NCI-H774 (cell line): ENCODE measurements at places on chromosomes 1 and 21.

- DNase-seq: no peak
Measured at GRCh38 chr1:206753141-206753540, 17.4 kb upstream of the IL19 start.

- DNase-seq: no peak
Measured at GRCh38 chr1:3657096-3657475, 4.8 kb downstream of the TP73 start.

- peak; percentile 14 for DNase-seq
Measured at GRCh38 chr1:173255214-173255813, 48.2 kb upstream of the TNFSF4 start.

DNA sequence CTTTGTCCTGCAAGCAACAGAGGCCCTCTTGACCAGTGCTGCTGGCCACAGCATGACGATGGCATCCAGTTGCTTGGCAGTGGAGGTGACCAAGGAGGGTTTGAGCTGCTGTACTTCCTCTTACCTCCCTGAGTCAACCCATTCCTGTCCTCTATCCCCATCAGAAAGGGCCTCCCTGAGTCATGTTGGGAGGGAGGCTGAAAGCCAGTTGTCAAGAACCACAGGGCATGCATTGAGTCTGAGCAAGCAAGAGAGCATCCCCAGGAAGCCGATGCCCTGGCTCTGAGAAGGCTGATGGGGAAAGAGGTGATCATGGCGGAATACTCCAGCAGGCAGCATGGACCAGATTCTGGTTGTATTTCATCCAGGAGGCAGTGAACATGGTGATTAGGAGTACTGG lies 69.6 kb downstream of the LACTBL1 start:
- no peak for DNase-seq

- no peak for DNase-seq
Measured at GRCh38 chr1:228009828-228010775, 3.3 kb downstream of the WNT3A start.

GRCh38 chr1:181104042-181104789 lies 15.7 kb downstream of the IER5 start:
- no peak for DNase-seq

DNA sequence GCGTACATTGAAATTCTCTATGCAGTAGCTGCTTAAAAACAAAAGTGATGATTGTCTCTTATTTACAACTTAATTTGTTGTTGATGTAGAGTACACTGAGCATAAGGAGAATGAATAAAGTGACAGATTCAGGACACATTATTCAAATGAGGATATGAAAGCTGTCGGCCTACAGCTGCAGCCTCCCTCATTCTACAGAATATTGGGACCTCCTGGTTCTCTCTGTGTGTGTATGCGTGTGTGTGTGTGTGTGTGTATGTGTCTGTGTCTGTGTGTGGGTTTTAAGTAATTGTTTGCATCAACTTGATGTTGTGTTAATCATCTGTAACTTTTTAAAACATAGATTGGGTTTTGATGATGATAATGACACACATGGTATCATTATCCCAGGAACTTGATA lies 17.9 kb downstream of the PROX1 start:
- no peak for DNase-seq

- DNase-seq: peak; percentile 53
Measured at GRCh38 chr1:232059726-232060374, 433.3 kb downstream of the DISC1 start.

GRCh38 chr1:102071451-102071850 lies 74.7 kb upstream of the OLFM3 start:
- DNase-seq: no peak

GRCh38 chr1:87126886-87127505 lies 201.7 kb upstream of the LMO4 start:
- no peak for DNase-seq

DNA sequence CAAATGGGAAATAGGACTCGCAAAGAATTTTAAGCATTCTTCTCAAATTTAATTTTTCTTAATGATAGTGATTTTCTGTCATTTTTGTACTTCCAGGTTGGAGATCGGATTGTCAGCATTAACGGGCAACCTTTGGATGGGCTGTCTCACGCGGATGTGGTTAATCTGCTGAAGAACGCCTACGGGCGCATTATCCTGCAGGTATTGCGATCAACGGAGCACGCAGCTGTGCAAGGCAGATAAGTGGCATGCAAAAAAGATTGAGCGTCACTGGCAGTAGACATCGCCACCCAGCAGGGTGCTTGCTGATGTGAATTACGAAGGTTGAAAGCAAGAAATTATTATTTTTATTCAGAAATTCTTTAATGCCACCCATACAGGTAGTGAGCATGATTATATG lies 65.9 kb upstream of the L1TD1 start:
- DNase-seq: no peak

- no peak for DNase-seq
Measured at GRCh38 chr1:211548321-211549091, 30.5 kb downstream of the SLC30A1 start.

- DNase-seq: peak; percentile 43
Measured at GRCh38 chr1:147072482-147073432, 99.5 kb downstream of the PRKAB2 start.

DNA sequence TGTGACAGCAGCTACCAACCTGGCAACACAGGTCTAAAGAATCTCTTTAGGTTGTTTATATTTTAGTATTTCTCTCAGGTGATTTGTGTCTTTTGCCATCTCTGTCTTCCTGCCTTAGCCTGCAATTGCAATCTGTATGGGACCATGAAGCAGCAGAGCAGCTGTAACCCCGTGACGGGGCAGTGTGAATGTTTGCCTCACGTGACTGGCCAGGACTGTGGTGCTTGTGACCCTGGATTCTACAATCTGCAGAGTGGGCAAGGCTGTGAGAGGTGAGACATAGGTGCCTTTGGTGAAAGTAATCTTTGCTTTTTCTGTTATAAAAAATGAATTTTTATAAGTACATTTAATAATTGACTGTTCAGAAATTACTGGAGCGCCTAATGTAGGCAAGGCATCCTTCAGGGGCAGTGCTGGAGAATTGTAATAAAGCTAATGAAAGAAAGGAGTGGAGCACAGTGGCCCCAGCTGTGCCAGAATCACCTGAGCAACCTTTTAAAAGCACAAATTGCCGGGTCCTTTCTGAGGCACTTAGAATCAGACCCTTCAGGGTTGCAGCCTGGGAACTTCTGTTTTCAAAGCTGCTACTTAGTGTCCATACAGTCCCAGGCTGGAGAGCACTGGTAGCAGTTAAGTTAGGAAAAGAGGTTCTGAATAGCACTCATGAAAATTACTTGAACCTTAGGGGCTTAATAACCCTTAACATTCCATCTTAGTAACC lies 60.6 kb upstream of the LAMC2 start:
- DNase-seq: no peak

DNA sequence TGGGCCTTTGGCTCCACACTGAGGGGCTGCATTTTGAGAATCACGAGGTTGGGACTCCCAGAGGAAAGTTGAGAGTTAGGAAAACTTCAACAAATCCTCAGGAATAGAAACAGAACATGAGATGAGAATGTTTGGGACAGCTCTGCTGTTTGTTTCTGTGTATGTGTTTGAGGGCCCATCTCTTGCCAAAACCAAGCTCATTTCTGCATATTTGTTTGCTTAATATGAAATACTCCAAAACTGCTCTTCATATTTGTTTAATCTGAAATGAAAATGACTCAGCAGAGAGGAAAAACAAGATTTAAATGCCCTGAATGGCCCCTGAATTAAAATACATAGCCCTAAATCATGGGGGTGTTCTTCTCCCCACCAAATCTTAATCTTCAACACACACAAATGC lies 78.1 kb downstream of the DDR2 start:
- DNase-seq: no peak

GRCh38 chr1:112255080-112255479 lies 140.9 kb upstream of the CTTNBP2NL start:
- DNase-seq: no peak

- DNase-seq: no peak
Measured at GRCh38 chr1:4179914-4180735, 280.1 kb upstream of the C1orf174 start.

GRCh38 chr1:175865041-175865766 lies 121.8 kb upstream of the TNR start:
- DNase-seq: no peak

DNA sequence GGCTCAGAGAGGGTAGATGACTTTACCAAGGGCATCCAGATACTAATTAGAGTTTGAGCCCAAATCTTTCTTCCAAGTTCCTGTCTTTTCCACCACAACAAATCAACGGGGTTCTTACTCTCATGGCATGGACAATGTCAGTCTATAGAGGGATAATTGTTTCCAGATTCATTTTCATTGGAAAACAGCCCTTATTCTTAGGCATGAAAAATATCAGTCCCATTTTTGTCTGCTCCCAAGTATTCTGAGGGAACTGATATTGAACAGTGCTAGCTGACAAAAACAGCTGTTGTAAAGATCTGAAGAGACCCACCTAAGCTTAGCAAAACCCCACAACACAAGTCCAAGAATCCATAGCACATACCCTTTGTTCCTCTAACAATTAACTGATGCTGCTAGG lies 349.1 kb upstream of the BEND5 start:
- no peak for DNase-seq

DNA sequence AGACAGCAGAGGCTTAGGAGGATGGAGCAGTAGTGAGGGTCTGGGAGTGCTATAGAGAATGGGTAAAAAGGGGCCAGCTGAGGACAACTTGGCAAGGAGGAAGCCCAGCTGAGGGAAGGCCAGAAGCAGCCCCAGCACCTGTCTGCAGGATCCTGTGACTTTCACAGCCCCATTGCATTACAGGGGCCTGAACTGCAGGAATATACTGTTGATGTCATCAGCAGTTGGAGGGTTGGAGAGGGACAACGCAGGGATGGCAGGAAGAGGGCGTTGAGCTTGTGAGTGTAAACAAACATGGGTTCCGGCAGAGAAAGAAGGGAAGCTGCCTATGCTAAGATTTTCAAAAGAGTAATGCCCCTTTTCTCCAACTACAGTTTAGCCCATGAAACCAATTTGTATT lies 628.5 kb downstream of the SMYD3 start:
- no peak for DNase-seq

GRCh38 chr1:204456826-204457442 lies 37.7 kb downstream of the PIK3C2B start:
- no peak for DNase-seq

GRCh38 chr1:219126377-219126776 lies 47.3 kb upstream of the LYPLAL1 start:
- DNase-seq: no peak

DNA sequence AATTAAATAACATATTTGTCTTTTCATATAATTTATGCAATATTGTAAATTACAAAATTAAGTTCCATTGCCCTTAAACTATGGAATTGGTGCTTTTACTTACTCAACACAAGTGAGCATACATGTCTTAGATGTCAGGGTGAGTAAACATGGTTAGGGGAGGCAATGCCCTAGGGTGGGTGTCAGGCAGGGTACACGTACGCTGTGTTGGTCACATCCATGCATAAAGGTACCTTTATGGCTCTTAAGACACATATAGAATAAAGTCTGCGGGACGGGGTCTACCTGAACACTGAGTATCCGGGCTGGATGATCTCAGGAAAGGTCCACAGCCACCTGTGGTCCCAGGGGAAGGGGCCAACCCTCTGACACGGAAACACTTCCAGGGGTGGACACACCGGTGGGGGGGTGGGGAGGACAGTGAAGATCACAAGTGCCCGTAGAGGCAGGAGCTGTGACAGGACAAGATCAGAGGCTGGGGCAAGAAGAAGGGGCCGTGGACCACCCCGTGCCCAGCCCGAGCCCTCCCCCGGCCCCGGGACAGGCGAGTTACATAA lies 720 bp downstream of the LIN9 start:
- DNase-seq: peak; percentile 38

- DNase-seq: no peak
Measured at GRCh38 chr1:20058531-20058930, 11.5 kb upstream of the PLA2G5 start.

DNA sequence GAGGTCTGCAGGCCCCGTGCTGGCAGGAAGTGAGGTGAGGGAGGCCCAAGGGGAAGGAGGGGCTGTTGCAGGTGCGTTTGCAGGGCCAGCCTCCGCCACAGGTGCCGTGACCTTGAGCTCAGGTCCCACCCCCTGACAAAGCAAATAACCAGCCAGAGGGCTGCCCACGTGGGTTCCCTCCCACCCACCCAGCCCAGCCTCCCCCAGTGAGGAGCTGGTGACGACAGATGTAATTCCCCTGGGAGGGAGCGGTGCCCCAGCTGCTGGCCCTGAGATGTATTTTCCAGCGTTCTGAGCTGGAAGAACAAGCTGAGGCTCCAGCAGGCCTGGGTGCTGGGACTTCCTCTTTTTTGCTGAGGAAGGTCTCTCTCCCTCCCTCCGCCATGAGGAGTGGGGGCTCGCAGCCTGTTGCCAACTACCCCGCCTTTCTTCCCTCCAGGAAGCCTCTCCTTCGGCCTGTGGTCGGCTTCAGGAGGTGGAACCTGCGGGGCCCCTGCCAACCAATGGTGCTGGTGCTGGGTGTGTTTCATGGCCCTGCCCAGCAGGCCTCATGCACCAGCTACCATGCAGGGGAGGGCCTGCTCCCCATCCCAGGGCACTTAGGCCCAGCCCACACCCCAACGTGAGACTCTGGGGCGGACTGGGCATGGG lies 153.2 kb downstream of the PRDM16 start:
- DNase-seq: peak; percentile 52

- DNase-seq: peak; percentile 43
Measured at GRCh38 chr1:24930260-24931145, at the start of gene RUNX3. TSS of gene RUNX3 (minus strand) at chr1:24930276. CDS start at chr1:24929868, 408 bp downstream.

DNA sequence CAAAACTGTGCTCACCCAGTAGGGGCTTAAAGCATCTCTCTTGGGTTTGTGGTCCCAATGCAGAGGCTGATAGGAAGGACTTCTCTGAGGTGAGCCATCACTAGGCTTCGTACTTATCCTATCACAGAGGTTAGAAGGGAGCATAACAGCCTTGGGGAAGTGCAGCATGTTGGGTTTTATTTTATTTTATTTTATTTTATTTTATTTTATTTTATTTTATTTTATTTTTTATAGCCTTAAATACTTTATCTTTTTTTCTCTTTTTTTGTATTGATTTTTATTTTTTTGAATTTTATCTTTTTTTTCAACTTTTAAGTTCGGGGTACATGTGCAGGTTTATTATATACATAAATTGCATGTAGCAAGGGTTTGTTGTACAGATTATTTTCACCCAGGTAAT lies 48.9 kb upstream of the LPGAT1 start:
- no peak for DNase-seq

GRCh38 chr1:56202796-56203492 lies 376.4 kb downstream of the PLPP3 start:
- no peak for DNase-seq

- no peak for DNase-seq
Measured at GRCh38 chr1:234675572-234675971, 65.6 kb upstream of the IRF2BP2 start.

GRCh38 chr1:32953495-32953894 lies 11.1 kb downstream of the RNF19B start:
- DNase-seq: no peak

DNA sequence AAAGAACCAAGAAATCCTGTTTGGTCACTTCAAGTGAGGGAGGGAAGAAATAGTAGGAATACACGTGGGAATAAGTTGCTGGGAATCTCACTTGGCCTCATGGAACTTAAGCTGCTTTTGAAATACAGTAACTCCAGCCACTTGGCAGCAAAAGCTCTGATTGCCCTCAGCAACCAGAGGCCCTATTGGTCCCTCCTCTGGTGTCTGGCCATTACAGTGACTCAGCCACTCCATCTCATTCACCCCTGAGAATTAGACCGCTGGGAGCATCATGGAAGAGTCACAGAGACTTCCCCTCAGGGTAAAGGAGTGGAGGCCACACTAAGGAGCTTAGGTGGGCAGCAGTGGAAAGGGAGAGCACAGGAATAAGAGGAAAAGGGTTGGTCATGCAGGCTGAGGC lies 99.6 kb downstream of the ELAVL4 start:
- DNase-seq: no peak

- no peak for DNase-seq
Measured at GRCh38 chr21:42542596-42542995, 28.9 kb downstream of the SLC37A1 start.

- DNase-seq: no peak
Measured at GRCh38 chr1:230286166-230286889, 139.8 kb downstream of the PGBD5 start.
